Calu3 (cell line): ENCODE measurements at places on chromosomes 3 and 15.

- no peak for DNase-seq
Observed at GRCh38 chr3:197521277-197522182, 34.2 kb downstream of the BDH1 start.

GRCh38 chr3:72214066-72214951 lies 429.4 kb upstream of the PROK2 start:
- DNase-seq, result no peak

GRCh38 chr3:172103724-172104123 lies 64.3 kb downstream of the FNDC3B start:
- no peak for DNase-seq

- no peak for DNase-seq
Observed at GRCh38 chr3:139396707-139397106, 7.3 kb upstream of the COPB2 start.

DNA sequence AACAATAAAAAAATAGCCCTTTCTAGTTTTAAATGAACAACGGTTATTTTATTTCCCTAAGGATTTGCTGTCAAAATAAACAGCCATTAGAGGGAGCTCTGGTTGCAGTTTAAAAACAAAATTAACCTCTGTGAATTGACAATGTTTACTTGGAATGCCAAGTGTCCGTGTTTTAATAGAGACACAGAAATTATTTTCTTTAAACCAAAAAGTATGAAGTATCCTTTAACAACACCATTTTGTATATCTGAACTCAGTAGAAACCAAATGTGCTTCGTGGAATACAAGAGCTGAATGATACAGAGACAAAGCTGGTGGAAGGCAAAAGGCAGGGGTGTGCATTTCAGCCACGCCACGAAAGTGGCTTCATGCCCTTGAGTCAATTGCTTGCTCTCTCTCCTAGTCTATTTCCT lies 74.4 kb downstream of the MOBP start:
- no peak for DNase-seq
